ENCODE measurements at places on chromosomes 5 and 9.

DNA sequence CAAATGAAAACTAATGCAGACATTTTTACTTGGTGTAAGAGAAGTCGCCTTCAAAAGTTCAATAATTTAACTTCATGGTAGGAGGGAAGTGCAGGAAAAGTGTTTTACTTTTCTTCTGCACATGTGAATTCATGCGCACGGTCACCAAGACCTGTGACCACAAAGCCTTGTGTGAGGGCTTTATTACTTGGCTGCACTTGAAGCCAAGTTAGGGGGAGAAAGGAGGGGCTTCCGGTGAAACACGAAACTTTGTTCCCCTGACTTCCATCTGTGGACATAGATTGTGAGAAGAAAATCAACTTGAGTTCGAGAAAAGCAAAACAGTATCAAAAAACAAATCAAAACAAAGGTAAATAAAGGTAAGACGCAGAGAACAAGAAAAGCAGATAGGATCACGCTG lies 239.9 kb downstream of the ROR2 start:
- DNase-seq = no peak

GRCh38 chr9:106019702-106020101 lies 325.4 kb downstream of the TMEM38B start:
- DNase-seq = no peak

GRCh38 chr9:28207657-28208056 lies 634.4 kb upstream of the C9orf72 start:
- DNase-seq = no peak

- DNase-seq = no peak
Observed at GRCh38 chr9:3736161-3736560, 210.4 kb upstream of the RFX3 start.

DNA sequence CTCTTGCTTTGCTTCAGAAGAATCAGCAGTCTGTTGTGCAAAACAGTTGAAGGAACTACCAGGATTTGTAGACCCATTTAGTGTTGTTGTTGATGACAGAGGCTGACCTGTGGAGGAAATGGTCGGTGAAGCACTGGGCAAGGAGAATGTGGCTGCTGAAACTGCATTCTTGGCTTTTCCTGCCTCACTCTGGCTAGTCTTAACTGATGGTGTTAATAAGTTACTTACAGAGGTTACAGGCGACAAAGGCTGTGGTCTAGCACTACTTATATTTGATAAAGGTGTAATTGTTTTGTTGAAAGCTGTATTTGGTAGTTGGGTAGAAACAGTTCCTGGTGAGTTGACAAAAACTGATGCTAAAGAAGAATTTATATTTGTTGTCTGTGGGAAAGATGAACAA lies 31.5 kb downstream of the MLANA start:
- no peak for DNase-seq

DNA sequence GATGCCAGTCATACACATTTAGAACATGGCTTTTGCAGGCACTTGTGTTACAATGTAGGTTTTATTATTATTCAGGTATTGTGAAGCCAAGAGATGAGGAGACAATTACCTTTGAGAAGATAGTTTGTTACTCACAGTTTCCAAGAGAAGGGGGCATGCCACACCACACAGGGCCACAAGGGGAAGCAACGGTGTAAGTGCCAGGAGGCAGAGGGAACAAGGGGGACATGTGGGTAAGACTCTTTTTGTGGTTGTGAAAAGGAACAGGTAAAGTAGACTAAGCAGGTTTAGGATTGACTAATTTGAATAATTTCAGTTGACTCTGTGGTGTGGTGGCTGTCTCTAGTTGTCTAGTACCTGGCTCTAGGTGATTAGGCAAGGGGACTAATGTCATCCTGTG lies 191.2 kb downstream of the TRPM6 start:
- no peak for DNase-seq

- no peak for DNase-seq
Observed at GRCh38 chr9:92561374-92562330, 25.9 kb upstream of the ECM2 start.

GRCh38 chr5:90477073-90477472 lies 2.4 kb downstream of the POLR3G start:
- DNase-seq = no peak

DNA sequence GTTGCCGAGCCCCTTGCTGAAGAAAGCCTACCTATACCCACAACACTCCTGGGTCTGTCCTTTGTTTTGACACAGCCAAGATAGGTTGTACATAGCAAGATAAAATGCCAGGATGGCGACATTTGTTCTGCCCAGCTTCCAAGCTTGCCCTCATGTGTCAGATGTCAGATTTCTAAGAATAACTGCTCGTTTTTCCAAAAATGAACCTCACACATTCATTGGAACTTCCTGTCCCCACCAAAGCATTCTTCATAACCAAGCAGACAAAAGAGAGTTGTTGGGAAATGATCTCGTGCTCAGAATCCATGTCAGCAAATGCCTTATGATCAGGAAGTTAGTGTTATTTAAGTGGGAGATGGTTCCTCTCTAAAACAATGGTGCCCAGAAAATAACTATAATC lies 210.1 kb downstream of the ZNF608 start:
- no peak for DNase-seq

DNA sequence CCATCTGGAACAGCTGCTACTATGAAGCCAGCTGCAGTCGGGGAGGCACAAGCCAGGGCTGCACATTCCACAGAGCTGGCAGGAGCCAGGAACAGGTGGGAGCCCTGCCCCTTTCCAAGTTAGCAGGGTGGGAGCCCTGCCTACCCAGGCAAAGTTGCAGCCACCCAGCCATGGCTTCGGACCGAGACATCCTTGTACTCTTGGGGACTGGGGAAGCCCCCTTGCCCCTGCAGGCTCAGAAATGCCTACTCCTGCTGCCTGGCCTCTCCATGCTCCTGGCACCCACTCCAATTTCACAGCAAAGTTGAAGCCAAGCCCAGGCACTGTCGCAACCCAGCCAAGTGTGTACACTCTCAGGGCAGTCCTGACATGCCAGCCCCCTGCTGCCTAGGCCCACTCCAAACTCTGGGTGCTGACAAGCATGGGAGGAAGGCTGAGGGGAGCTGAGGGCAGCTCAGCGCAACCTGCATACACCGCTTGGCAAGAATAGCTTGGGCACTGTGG lies 165.1 kb downstream of the RNF180 start:
- DNase-seq = no peak

DNA sequence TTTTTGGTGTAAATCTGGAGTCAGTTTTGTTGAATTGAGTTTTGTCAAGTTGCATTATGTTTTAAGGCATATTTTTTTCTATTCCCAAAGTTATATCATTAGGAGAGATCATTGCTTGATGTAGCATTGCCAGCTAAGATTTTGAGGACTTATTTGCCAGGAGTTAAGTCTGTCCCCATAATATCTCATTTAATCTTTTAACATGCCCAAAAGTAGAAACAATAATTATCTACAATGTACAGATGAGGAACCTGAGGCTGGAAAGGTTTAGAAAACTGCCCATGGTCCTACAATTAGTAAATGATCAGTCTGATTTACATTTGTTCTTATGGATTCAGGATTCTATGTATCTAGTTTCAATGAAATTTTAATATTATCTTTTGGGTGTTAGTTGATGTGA lies 4.7 kb downstream of the NIPBL start:
- no peak for DNase-seq

DNA sequence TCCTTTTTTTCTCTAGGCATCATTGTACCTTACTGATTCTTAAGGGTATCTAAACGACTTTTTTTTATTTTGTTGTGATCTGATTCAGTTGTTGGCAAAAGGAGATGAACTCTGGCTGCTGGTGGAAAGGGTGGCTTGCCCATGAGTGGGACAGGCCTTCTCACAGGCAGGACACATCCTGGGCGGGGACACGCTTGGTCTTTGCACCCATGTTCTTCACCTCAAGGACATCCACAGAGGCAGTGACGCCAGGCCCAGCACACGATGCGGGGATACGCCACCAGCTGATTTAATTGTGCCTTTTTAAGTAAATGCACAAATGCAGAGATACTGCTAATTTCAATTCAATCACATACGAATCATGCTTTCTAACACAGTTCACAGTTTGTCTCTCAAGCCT lies 208.1 kb downstream of the FANCC start:
- no peak for DNase-seq

- no peak for DNase-seq
Observed at GRCh38 chr9:116693233-116693731, 6.2 kb downstream of the TRIM32 start.

GRCh38 chr5:134502259-134502658 lies 23.2 kb upstream of the JADE2 start:
- no peak for DNase-seq

GRCh38 chr9:131271506-131271931 lies 4.8 kb downstream of the FAM78A start:
- no peak for DNase-seq

DNA sequence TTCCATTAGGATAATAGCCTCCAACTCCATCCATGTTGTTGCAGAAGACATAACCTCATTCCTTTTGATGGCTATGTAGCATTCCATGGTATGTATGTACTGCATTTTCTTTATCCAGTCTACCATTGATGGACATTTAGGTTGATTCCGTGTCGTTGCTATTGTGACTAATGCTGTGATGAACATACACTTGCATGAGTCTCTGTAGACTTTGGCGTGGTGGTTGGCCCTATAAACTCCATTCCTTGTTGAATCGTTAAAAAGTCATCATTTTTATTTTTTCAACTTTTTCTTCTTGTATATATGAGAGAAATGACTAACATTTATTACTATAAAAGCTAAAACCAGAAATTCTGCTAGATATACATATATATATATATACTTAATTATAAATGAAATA lies 1491.9 kb upstream of the CDH6 start:
- DNase-seq = no peak

- DNase-seq = no peak
Observed at GRCh38 chr5:68465133-68465532, 249.6 kb downstream of the PIK3R1 start.

- DNase-seq = no peak
Observed at GRCh38 chr9:36136894-36137391, 410 bp downstream of the GLIPR2 start.

GRCh38 chr9:506281-506680 lies 291.6 kb downstream of the DOCK8 start:
- DNase-seq = no peak

GRCh38 chr5:170154744-170155143 lies 49.0 kb downstream of the FOXI1 start:
- DNase-seq = no peak

DNA sequence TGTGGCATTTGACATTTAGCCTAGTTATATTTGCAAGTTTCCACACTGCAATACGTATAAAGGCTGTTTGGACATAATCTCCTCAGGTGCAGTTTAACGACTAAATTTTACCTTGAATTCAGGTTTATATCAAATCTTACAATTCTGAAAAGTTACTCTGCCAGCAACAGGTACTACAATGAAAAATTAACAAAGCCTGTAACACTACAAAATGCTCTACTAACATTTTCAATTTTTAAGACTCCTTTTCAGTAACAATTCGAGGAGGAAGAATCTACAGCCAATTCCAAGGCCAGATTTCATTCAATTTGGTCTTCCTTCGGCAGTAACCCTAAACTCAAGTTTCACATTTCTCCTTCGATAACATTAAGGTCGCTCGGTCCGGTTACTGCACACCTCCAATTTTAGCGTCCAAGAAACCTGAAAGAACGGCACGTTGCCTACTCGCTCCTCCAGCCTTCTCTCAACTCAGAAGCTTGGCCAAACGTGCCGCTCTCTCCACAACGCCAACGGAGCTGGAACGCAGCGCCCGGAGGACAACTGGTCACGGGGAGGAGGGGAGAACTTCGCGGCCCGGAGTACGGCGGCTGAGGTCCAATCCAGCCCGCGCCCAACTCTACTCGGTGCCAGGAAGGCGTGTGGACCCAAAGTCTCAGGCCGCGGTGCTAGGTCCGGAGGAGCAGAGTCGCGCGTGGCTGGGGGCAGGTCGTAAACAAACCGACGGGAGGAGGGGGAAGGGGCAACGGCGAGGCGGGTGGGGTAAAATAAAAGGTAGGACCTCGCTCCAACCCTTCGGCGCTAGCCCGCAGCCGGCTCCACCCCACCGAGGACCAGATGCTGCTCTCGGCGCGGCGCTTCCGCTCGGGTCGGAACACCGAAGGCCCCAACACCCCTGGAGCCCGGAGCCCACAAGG lies 681 bp downstream of the FNIP1 start:
- no peak for DNase-seq

DNA sequence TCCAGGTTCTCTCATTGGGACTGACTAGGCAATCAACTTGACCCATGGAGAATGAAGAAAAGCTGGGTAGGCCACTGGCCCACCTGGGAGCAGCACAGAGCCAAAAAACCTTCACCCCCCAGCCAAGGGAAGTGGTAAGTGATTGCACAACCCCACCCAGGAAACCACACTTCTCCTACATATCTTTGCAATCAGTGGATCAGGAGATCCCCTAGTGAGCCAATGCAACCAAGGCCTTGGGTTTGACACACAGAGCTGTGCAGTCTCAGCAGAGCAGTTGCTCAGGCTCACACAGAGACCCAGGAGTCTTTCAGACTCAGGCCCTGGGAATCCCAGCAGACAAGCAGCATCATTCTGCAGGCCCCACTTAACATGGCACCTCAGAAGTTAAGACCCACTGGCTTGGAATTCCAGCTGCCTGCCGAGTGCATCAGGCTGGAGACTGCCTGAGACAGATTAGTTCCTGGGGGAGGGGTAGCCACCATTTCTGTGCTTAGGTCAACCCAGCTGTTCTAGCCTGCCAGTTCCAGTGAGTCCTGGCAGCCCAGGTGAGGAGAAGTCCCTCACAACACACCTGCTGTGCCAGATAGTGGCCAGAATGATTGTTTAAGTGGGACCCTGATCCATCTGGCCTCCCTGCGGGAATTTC lies 136.4 kb downstream of the SAXO1 start:
- DNase-seq = no peak

DNA sequence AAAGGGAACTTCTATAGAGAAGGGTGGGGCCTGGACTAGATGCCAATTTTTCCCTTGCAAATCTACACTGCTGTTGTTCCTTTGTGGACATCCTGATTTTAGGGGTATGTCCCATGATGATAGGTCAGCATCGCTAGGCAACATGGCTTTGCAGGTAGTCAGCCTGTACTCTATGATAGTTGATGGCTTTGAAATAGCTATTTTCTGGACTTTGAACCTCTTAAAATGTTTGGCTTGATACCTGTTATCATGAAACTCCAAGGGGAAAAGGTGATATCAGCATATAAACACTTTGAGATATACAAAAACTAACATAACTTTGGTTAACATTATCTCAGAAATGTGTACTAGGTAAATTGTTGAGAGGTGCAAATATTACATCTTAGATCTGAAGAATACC lies 533.2 kb downstream of the CTNND2 start:
- no peak for DNase-seq

DNA sequence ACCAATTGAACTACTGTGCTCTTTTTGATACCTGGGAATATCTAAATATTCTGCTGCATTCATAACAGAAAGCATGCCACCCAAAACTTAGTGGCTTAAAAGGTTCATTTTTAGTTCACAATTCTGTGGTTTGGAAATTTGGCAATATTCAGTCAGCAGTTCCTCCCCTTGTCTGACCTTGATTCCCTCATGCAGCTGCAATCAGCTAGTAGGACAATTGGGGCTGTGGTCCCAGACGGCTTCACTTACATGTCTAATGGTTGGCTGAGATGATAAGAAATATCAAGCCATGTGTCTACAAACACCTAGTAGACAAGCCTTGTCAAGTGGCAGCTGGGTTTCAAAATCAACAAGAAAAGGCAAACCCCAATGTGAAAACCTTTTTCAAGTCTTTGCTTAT lies 51.3 kb downstream of the ANXA1 start:
- DNase-seq = no peak

Data from smooth muscle cell of the brain vasculature (primary cell).